ENCODE measurements at places on chromosomes 7 and 10.
A peak's percentile ranks its signal among the peaks of the same experiment; 100 is the strongest.

GRCh38 chr10:69515699-69516259 lies 57.4 kb downstream of the NEUROG3 start:
- peak; percentile 93 for DNase-seq

GRCh38 chr7:120160166-120160565 lies 112.8 kb upstream of the KCND2 start:
- no peak for DNase-seq

GRCh38 chr10:35074266-35074665 lies 15.9 kb downstream of the CUL2 start:
- no peak for DNase-seq

DNA sequence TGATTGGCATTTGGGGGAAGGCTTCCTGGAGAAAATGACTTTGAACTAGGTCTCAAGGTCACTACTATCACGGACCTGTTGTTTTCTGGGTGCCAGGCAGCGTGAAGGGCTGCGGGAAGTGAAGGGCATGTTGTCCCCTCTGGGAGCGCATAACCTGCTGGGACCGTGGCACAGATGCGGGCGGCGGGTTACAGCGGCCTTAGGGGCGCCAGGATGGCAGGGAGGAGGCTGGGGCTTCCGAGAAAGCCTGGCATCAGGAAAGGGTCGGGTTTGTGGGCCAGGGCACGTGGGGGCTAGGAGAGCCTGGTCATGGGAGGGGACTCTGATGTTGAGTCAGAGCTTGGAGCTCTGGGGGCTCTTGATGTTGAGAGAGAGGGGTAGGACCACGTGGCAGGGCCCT lies 6.1 kb downstream of the SLC4A2 start:
- no peak for DNase-seq

DNA sequence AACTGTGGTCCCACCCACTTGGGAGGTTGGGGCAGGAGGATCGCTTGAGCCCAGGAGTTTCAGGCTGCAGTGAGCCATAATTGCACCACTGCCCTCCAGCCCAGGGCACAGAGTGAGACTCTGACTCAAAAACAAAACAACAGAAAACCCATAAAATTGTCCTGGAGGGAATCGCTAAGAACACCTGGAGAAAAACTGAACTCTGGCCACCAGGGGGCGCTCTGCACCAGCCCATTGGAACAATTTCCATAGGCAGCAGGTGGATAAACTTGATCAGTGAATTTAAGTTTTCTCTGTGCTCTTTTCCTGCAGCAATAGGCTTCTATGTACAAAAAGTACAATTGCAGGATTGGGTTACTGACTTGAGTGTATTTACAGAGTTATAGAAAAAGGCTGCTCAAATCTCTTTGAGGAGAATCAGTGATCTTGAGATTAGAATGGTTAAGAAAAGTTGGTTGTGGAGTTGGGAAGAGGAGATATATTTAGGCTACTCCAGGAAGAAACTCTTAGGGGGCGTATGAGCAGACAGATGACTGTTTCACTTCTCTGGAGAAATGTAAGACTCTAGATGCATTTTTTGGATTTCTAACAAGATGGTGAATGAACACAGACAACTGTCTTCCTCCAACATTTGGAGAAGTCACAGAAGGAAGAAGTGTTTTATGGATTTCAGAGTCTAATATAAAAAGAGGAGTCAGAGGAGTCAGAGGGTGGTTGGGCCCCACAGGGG lies 274.9 kb upstream of the GALNT17 start:
- DNase-seq = peak; percentile 77

- DNase-seq = peak; percentile 37
Measured at GRCh38 chr10:90884431-90884830, 12.7 kb downstream of the RPP30 start.

GRCh38 chr7:98745722-98746318 lies 124.0 kb downstream of the TMEM130 start:
- DNase-seq = peak; percentile 76

DNA sequence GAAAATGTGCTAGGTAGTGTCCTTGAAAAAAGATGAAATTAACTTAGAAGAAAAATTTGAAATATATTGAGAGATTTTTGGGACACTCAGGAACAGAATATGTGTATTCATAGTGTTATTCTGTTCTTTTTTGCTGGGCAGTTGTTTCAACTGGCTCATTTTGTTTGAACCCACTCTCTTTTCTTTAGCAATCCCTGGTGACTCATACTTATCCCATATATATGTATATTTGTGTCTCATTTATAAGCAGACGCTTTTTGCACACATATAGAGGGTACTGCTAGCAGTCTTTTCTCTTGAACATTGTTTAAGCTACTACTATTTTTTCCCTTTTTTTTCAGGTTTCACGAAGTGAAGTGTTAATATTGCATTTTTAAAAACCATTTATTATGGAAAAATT lies 1.9 kb downstream of the EXOC6 start:
- DNase-seq = no peak

GRCh38 chr7:156772725-156773124 lies 120.3 kb downstream of the LMBR1 start:
- no peak for DNase-seq

DNA sequence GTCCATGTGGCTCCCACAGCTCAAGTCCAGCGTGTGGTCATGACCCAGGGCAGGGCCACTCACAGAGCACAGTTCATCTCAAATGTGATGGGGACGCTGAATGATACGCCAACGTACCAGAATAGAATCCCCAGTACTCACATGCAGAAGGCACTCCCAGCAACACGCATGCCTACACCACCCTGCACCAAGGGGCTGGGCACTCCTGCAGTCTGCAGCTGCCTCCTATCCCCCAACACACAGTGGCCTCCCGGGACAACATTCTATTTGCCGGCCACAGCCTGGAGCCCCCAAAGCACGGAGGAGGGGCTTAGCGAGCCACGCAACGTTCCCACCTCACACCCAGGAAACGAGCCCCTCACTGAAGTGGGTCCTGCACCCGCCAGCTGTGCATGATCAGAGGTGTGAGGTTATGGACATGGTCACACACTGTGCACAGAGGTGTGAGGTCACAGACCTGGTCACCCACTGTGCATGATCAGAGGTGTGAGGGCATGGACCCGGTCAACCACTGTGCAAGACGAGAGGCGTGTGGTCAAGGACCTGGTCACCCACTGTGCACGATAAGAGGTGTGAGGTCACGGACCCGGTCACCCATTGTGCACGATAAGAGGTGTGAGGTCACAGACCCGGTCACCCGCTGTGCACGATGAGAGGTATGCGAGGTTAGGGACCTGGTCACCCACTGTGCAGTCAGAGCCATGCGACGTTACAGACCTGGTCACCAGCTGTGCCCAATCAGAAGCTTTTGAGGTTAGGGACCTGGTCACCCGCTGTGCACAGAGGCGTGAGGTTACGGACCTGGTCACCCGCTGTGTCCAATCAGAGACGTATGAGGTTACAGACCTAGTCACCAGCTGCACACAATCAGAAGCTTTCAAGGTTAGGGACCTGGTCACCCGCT lies 182.8 kb downstream of the DIP2C start:
- no peak for DNase-seq

GRCh38 chr10:104099269-104099668 lies 13.6 kb upstream of the COL17A1 start:
- DNase-seq = no peak

DNA sequence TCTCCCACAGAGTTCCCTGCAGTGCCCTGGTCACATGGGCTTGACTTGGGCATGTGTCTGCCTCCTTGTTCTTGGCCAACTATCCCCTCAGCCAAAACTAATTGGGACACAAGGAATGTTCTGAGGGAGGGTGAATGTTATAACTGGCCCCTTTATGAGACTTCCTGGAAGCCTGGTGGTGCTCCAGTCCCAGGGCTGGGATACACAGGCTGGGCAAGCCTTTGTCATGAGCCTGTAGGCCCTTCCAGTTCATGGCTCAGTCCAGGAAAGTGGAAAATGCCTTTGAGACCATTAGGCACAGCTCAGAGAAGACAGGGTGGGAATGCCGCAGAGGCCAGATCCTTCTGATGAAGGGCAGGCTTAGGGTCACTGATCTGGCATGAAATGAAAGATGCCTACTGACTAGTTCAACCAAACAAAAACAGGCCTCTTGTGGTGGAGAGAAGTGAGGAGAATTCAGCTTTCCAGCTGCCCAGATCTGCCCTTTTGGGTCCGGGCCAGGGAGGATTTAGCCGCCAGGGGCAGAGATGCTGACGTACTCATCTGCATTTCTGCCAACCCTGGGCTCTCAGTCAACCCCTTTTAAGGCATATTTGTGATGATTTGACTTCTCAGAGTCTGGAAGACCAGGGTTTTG lies 961.5 kb downstream of the KCNMA1 start:
- DNase-seq = peak; percentile 32

DNA sequence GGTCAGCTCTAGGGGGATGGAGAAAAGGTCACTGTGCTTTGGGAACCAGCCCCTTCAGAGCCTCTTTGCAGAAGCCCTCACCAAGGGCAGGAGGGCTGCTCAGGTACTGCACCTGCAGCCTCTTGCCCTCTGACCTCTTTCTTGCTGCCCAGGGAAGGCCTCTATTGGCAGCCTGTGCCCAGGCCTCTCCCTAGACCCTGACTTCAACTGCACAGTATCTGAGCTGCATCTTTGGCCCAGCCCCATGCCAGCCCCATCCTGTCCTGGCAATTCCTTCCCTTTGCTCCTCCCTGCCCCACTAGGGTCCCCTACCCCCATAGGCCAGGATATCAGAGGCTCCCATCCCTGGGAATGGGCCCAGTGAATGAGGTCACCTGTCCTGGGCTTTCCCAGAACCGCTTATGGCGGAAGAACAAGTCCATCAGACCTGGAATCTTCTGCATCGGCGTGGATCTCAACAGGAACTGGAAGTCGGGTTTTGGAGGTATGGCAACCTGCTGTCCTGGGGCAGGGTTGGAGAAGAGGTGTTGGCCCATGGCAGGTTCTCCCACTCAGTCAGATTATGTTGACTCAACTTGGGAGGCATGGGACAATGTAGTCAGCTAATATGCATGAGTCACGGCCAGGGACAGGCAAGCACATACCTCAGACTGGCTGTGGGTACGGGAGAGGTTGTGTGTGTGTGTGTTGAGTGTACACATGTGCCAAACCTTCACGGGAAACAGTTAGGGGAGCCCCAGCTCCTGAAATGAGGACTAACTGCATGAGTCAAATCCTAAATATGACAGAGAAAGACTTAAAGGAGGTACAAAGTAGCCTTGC lies 17.1 kb upstream of the CPA1 start:
- DNase-seq = peak; percentile 79

DNA sequence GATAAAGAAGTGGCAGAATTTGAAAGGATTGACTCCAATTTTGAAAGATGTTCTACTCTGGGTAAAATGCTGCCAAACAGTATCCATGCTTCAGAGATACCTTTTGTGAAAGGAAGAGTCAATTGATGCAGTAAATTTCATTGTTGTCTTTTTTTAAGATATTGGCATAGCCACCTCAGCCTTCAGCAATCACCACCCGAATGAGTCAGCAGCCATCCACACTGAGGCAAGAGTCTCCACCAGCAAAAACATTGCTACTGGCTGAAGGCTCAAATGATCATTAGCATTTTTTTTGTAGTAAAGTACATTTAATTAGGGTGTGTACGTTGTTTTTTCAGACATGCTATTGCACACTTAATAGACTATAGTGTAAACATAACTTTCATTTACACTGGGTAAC lies 31.7 kb upstream of the CYP26C1 start:
- DNase-seq = peak; percentile 58

DNA sequence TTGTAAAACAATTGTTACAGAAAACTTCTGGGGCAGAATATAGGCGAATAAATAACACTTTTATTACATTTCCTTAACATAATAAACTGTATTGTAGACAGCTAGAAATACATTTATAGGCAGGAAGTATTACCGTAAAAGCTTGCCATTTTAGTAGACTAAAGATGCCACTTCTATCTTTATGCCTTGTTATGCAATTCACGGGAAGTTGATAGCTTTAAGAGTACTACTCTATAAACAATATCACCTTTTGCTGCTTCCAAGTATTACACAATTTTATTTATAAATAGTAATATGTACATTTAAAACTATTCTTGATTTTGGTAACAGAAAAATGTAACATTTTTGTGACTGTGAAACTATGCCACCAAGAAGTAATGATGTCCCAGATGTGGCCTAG lies 37.9 kb downstream of the PALS2 start:
- no peak for DNase-seq

GRCh38 chr10:110268971-110269370 lies 35.7 kb downstream of the SMNDC1 start:
- DNase-seq = no peak

DNA sequence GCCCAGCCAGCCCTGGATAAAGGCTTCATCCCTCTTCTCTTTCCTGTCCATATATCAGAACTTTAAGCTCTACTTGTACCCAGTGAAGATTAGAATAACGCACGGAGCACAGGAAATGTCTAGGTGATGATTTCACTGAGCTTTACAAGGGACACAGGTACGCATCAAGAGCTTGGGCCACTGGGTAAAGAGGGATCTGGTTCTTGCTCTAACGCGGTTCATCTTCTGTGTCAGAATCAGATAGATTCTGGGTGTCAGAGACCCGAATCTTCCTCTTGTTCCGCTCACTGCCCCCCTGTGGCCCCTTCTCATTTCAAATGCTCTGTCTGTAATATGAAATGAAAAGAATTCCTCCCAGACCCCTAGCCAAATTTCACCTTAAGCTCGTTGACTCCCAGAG lies 24.7 kb downstream of the IL2RA start:
- DNase-seq = no peak

DNA sequence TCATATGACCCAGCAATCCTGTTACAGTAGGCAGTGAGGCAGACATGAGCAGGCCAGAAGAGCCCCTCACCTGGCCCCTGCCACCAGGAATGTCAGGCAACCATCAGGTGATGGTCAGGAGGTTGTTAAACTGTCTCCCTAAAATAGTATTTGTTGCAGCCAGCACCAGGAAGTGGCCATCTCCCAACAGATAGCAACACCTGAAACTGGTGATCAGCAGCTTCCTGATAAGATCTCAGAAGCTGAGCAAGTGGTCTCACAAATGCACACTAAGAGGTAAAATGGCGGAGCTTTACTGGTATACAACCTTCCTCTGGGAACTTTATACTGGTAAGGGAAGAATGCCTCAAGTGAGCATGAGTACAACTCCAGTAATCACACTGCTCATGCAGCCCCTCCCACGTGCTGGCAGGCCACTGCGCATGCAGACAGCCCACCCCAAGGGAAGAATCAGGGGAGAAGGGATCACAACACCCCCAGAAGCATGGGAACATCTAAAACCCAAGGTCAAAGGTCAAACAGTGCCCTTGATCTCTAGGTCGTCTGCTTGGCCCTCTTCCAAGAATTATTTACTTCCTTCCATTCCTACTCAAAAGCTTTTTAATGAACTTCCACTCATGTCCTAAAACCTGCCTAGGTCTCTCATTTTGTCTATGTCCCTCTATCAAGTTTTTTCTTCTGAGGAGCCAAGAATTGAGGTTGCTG lies 133.5 kb downstream of the DOCK4 start:
- DNase-seq = no peak

- no peak for DNase-seq
Measured at GRCh38 chr7:105816954-105817615, 59.3 kb downstream of the ATXN7L1 start.

- no peak for DNase-seq
Measured at GRCh38 chr10:34169131-34169530, 646.0 kb downstream of the PARD3 start.

- no peak for DNase-seq
Measured at GRCh38 chr10:93074147-93074596, 479 bp downstream of the CYP26A1 start.

- DNase-seq = no peak
Measured at GRCh38 chr10:4307910-4308309, 518.1 kb upstream of the AKR1E2 start.

- no peak for DNase-seq
Measured at GRCh38 chr10:62981096-62981495, 152.0 kb upstream of the NRBF2 start.
